CMK (cell line): ENCODE measurements at places on chromosomes 1 and 21.

DNA sequence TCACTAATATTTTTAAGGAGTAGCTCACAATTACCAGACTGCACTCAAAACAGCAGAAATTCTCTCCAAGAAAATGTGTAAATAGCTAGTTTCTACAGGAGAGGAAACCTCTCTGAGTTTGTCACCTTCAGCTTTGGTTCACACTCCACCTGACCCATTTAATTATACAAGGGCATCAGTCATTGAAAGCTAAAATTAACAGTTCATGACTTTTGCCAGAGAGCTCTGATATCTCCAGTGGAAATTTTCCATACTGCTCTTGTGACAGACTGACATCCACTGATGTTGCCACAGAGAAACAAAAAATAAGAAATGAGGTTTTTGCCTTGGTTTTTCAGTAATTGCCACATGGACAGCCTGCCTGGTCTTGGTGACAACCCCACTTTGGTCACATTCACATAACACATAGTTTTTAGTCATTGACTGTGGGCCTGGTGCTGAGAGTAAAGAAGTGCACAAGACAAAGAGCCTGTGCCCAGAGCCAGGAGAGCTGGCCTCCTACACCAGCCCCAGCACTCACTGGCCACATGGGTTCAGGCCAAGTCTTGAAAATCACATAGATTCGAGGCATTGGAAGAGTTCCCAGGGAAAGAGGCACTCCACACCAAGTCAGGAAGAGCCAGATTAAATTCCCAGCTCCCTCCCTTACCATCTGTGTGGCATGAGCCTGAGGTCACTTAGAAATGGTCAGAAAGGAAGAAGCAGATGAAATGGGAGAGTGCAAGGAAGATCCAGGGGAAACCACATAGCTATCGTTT lies 13.8 kb upstream of the SIM2 start:
- DNase-seq, result no peak

DNA sequence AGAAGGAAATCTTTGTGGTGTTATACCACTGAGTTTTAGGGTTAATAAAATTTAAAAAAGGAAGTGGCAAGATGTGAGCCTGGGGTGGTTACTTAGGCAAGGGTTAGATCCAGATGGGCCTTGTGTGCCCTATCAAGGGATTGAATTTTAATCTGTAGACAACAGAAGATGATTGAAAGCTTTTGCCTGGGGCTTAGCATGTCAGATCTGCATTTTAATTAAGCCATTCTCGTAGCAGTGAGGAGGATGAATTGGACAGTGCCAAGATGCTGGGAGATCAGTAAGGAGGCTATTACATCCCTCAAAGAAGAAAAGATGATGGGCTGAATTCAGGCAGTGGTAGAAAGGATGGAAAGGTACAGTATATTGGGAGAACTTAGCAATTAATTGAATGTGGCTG lies 42.3 kb downstream of the HMGB4 start:
- DNase-seq, result no peak

DNA sequence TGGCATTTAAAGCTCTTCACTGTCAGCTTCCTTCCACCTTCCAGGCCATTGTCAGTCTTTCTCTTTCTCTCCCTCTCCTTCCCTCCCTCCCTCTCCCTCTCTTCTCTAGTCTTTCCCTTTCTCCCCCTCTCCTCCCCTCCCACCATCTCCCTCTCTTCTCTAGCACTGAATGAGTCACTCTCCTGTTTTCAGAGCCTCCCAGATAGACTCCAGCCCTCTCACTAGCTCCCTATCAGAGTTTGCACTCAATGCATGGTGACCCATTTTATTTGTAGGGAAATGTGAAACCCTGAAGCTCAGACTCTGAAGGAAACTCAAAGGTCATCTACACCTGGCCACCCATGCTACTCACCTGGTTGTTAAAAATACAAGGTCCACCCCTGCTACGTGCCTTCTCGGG lies 4.4 kb upstream of the MATN1 start:
- DNase-seq, result no peak

- no peak for DNase-seq
Measured at GRCh38 chr1:175737451-175737850, 5.9 kb downstream of the TNR start.
